Activated naive CD4-positive, alpha-beta T cell treated with anti-CD3 and anti-CD28 coated beads, Interleukin-2, amount 10 ng/mL, durations not matched to agents 7 days and 5 days (primary cell): ENCODE measurements at places on chromosomes 12 and 14.

- no peak overlapping the region for H3K27ac ChIP-seq
- H3K27me3 ChIP-seq = no peaks in the 10 kb centered on the region
- DNase-seq = no peak
These were observed 45.7 kb downstream of the TMEM132C start for GRCh38 chr12:128312661-128313060.

DNA sequence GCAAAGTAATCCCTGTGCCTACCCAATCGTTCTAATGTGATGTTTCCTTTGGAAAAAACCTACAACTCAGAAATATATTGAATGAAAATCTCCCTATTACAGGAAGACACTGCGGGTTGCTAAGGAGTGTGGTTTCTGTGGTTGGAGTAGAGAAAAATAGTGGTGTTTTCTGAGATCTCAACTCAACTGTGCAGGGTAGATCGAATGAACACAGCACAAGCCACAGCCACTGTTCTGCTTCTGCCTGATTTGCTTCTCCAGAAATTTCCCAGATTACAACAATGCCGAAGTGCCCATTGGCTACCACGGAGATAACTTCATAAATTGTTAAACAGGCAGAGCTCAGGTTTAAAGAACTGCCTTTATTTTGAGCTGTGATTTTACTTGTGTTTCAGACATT, 480.4 kb downstream of the DIO2 start:
- no peak for DNase-seq
- H3K27me3 ChIP-seq = no peaks in the 10 kb centered on the region
- peaks cover 6% of the 10 kb centered on the region for H3K4me1 ChIP-seq
- no peak overlapping the region for H3K4me3 ChIP-seq

DNA sequence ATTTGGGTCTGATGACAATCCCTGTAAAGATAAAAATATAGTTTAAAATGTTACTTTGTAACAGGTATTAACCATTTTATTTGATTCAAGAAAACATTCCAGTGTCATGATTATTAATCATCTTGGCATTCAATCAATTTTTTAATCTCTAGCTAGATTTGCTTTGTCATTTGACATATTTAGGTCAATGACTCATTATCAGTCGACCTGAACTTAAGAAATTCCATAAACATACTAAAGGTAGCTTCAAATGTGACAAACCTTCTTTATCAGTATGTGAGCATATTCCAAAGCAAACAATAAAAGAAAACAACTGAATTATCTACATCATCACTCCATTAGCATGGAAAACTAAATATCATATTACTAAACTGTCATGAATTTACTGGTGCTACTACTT, 50.8 kb upstream of the CDKL1 start:
- H3K4me3 ChIP-seq = no peak overlapping the region
- no peak overlapping the region for H3K27ac ChIP-seq
- no peaks in the 10 kb centered on the region for H3K27me3 ChIP-seq
- H3K4me1 ChIP-seq = no peaks in the 10 kb centered on the region
- peaks cover 29% of the 10 kb centered on the region for H3K36me3 ChIP-seq
- DNase-seq = no peak

DNA sequence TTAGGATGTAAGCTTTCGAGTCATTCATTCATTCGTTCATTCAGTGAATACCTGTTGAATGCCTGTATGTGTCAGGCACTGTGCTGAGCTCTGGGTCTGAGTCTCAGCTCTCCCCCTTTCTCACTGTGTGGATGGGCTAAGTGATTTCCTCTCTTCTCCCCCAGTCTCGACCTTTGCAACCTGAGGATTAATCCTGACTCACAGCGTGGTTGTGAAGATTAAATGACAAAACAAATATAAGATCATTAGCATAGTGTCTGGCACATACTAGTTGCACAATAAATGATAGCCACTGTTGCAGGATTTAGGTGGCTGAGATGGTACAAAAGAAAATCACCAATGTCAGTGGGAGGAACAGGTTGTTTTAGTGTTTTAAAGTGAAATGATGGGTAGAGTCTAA, 136.7 kb downstream of the GPR135 start:
- no peaks in the 10 kb centered on the region for H3K4me1 ChIP-seq
- H3K27ac ChIP-seq = no peak overlapping the region
- H3K4me3 ChIP-seq = no peak overlapping the region

- no peaks in the 10 kb centered on the region for H3K4me1 ChIP-seq
- H3K27me3 ChIP-seq = no peaks in the 10 kb centered on the region
- no peaks in the 10 kb centered on the region for H3K36me3 ChIP-seq
- no peak overlapping the region for H3K4me3 ChIP-seq
- peak; percentile 4 for DNase-seq
These were observed 100.0 kb downstream of the PIWIL1 start for GRCh38 chr12:130437555-130438242.

DNA sequence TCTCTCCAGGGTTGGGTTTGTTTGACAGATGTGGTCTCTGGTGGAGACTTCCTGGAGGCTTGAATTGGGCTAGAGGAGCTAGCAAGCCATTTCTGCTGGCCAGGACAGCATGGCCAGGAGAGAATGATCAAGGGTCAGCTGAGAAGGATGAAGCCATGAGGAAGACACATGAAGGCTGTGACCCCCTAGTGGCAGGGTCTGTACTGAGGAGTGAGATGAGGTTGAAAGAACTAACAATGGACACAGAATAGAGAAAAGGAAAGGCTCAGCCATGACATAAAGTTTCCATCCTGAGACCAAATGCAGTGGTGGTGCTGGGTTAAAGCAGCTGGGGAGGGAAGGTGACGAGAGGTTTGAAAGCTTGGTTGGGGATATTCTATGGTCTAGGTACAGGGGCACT, 89.9 kb downstream of the NT5DC3 start:
- H3K36me3 ChIP-seq = no peaks in the 10 kb centered on the region
- no peaks in the 10 kb centered on the region for H3K4me1 ChIP-seq
- DNase-seq = no peak
- H3K4me3 ChIP-seq = no peak overlapping the region
- no peak overlapping the region for H3K27ac ChIP-seq
